ENCODE measurements at places on chromosomes 3 and 15.

DNA sequence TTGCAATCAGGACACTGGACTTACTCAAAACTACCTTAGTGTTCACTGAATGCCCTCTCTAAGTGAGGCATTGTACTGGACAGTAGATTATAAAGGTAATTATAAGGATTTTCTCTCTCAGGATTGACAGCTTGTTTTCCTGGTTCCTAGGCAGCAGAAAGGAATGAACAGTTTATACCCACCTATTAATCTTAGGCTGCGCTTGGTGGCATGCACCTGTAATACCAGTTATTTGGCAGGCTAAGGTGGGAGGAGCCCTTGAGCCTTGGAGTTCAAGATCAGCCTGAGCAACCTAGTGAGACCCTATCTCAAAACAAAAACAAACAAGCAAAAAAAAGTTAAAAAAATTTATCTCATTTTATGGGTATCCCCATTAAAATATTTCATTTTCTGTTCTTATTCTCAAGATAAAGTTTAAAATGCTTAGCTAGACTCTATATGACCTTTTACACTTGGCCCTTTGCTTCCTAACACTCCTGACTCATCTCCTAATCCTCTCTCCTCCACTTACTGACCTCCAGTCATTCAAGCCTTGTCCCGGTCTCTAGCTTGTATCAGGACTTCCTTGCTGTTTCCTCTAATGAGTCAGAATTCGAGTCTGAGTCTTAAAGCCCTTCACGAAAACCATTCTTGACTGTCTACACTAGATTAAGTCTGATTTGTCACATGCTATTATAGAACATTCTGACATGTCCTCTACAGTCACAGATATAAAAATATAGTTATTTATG is 348.6 kb downstream of the NLGN1 start:
- DNase-seq, result peak; percentile 40

GRCh38 chr3:198051836-198052235 is 91.8 kb downstream of the LMLN start:
- no peak for DNase-seq

GRCh38 chr3:152208439-152208838 is 60.3 kb upstream of the MBNL1 start:
- no peak for DNase-seq

DNA sequence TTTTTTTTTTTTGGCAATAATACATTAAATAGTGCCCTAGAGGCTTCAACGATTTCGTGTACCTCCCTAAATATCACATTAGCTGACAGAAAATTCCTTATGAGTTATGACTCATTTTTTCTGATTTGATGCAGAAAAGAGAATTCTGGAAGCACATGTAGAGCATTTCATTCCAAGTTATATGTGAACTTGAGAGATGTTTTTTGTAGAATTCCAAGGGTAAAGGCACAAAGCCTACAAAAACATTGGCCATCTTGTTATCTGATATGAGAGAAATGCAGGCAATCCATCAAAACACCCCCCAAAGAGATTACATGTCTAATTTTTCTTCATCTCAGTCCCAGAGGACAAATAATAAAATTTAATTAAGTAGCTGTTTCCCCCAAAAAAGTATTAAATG is 6.7 kb upstream of the PFN2 start:
- peak; percentile 78 for DNase-seq

DNA sequence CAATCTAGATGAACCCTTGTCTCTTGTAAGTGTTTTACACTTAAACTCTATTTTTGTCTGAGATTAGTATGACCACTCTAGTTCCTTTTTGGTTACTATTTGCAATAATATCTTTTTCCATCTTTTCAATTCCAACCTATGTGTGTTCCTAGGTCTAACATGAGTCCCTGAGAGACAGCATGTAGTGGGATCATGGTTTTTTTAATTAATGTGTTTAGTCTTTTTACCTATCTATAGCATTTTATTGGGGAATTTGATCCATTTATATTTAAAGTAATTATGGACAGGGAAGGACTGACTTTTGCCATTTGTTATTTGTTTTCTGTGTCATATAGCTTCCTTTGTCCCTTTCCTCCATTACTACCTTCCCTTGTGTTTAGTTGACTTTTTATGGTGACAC is 21.7 kb downstream of the TNFSF10 start:
- DNase-seq, result no peak
